ENCODE measurements at places on chromosomes 6 and 20. TPM values are rescaled to one million over a fixed set of nuclear protein-coding genes. Genes with fewer than 3 reads are reported as not detected.
A peak's percentile ranks its signal among the peaks of the same experiment; 100 is the strongest.

The SLC17A2 gene
- 0.30 TPM for polyA plus RNA-seq

The BHLHE23 gene
- not detected for polyA plus RNA-seq

The GRM1 gene
- 0.05 TPM for polyA plus RNA-seq

The SPATA25 gene
- 7.3 TPM for polyA plus RNA-seq

The SLC4A11 gene
- polyA plus RNA-seq = not detected

The CTCFL gene
- 0.08 TPM for polyA plus RNA-seq

The ABHD16B gene
- polyA plus RNA-seq = not detected

The EEF1A2 gene
- polyA plus RNA-seq = 810 TPM

The FAM83C gene
- polyA plus RNA-seq = 1.4 TPM

The PEX7 gene
- not detected for polyA plus RNA-seq

- no peak for DNase-seq
Observed at GRCh38 chr20:48799328-48800105, 28.3 kb downstream of the PREX1 start.

DNA sequence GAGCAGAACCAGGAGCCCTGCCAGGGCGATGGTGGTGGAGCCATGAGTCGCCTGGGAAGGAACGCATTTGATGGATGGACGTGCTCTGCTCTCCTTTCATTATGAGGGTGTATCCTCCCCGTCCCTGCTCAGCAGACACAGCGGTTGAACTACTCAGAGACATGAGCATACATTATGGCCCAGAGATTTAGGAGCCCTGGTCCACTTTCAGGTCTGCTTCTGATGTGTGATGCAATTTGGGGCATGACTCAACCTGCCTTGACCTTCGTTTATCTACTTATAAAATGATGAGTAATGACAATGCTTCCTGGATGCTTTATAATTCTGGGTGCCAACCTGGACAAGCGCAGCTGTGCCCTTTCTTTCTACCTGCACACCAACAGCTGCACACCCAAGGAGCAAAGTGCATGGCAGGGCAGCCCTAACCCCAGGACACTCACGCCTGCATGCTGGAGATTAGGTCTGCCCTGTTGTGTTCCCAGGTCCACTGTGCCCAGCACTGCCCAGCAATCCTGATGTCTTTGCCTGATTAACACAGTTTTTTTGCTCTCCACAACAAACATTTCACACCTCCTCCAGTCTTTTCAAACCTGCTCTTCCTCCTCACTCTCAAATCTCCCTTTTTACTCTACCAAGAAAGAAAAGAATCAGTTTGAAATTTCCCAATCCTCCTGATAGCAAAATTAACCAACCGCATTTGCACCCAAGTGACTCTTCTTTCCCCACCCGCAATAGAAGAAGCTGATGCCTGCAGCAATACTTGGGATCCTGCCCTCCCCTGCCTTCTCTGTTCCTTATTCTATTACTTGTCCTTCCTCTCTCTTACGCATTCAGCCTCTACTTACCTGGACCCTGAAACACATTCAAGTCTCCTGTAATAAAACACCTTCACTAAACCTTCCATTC lies 81.2 kb downstream of the EZR start:
- DNase-seq = no peak

GRCh38 chr6:25485821-25486534 lies 166.0 kb upstream of the SCGN start:
- DNase-seq = no peak

DNA sequence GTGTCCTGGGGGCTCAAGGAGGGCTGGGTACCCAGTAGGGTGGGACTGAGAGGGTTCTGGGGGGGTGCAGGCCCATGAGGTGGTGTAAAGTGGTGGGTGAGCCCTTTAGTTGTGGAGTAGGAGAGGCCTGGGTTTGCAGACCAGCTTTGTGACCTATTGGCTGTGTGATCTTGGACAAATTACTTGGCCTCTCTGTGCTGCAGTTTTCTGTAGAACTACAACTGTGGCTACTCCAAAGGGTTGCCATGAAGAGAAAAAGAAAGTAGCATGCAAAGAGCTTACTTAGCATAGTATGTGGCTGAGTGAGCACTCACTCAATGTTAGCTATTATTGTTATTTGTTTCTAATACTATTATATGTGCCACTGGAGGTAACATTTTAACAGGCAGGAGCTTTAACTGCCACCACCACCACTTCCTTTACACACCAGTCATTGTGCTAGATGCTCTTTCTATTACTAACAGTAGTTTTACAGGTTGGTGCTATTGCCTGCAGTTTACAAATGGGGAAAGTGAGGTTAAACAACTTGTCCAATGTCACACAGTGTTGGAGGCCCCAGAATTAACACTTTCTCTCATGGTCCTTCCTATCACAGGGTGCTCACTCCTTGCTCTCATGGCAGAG lies 286.8 kb downstream of the DHX35 start:
- DNase-seq = no peak

GRCh38 chr6:160810238-160810637 lies 108.2 kb downstream of the PLG start:
- DNase-seq = no peak

DNA sequence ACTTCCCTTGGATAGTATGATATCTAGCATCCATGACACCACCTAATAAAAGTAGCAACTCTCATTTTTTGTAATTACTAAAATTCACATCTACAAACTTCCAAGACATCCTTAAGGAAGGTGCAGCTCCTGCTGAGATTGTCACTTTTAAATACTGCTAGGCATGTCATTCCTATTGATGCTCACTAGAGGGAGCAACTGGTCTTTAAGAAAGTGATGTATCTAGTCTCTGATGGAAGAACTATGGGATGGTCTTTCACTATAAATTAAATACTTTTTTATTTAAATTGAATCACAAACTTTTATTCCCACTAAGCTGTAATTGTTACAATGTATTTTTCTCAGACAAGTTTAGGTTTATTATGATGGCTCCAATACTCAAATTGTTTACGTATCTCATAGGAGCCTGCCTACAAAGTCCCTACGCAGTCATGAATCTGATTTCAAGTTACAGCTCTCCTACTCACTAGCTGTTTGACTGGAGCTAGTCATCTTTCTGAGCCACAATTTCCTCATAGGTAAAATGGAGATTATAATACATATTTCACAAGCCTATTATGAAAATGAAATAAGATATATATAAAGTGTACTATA lies 8.1 kb upstream of the TSPYL1 start:
- no peak for DNase-seq

DNA sequence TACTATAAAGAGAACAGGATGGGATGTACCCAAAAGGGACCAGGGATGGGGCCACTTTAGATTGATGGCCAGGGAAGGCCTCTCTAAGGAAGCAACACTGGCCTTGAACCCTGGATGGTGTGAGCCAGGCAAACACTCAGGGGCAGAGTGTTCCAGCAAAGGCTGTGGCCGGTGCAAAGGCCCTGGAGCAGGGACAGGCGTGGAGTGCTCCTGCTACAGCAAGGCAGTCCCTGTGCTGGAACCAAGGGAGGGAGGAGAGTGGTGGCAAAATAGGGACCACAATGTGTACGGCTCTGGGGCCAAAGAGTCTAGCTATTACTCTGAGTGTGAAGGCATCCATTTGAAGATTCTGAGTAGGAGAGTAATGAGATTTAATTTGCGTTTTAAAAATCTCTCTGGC lies 131.6 kb downstream of the BMP7 start:
- no peak for DNase-seq

GRCh38 chr6:149840345-149841075 lies 23.6 kb downstream of the LRP11 start:
- DNase-seq = peak; percentile 70

DNA sequence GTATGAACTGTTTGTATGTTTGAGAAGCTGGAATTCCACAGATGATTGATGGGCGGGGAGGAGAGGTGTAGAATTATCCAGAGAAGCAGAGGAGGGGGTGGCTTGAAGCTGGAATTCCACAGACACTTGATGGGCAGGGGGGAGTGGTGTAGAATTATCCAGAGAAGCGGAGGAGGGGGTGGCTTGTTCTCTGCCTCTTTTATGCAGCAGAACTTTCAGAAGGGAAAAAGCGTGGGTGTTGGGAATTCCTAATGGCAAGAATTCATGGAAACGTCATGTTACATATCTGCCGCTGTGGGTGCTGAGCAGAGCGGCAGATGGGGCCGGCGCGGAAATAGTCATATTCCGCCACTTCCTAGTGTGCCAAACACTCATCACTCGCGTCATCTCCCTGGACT lies 167.9 kb upstream of the KCNG1 start:
- peak; percentile 3 for DNase-seq

GRCh38 chr20:49695830-49696229 lies 17.8 kb downstream of the B4GALT5 start:
- no peak for DNase-seq

DNA sequence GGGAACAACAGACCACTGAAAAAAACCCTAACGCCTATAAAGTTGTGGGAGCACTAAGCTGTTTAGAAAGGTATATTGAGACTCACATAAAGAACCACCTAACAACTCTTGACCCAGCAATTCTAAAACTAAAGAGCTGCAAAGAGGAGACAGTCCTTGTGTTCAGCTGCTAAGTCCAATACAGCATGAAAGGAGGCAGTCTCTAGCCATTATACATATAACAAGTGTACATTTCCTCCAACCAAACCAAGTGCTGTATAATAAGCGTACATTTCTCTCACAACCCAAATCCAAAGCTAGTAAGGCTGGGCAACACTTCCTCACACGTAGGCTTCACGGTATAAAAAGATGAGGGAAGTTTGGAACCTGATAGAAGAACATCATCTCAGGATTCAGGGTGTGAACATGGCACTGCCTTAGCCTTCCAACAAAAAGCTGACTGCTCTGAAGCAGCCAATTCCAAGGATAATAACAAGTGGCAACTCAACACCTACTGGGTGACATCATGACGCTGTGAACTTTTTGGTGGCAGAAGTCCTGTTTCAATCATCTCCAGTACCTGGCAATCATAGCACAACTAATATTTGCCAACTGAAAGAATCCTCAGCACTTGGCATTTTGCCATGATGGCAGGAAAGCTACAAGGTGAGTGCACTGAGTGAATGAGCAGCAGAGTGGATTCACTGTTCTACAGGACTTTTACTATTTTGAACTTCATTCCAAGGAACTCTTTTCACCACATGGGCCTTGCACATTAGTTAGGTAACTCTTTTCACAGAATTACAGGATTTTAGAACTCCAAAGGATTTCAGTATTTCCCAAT lies 16.6 kb downstream of the TBC1D20 start:
- no peak for DNase-seq

- DNase-seq = peak; percentile 23
Observed at GRCh38 chr6:137927777-137928218, 60.7 kb downstream of the TNFAIP3 start.

- DNase-seq = no peak
Observed at GRCh38 chr20:17511401-17511800, 19.8 kb downstream of the BFSP1 start.

GRCh38 chr6:163782436-163783003 lies 368.0 kb downstream of the QKI start:
- no peak for DNase-seq

DNA sequence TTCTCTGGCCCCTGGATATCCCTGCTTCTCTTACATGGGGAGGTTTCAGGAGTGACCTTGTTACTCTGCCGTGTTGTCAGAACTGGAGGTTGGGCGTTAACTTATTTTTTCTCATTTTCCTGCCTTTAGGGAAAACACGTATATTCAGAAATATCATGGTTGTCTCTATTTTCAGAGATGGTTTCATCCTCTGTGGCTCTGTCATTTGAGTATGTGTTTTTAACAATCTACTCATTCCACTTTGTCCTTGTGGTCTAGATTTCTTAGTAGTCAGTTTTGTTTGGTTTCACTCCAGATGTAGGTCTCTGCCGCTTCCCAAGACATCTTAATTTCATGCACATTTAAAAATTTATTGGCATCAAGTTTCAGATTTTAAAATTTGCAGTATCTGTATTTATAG lies 45.9 kb downstream of the KCNS1 start:
- DNase-seq = no peak

GRCh38 chr20:50885068-50885467 lies 46.2 kb downstream of the ADNP start:
- DNase-seq = no peak

- DNase-seq = peak; percentile 15
Observed at GRCh38 chr6:61809004-61809595, 476.9 kb downstream of the KHDRBS2 start.

DNA sequence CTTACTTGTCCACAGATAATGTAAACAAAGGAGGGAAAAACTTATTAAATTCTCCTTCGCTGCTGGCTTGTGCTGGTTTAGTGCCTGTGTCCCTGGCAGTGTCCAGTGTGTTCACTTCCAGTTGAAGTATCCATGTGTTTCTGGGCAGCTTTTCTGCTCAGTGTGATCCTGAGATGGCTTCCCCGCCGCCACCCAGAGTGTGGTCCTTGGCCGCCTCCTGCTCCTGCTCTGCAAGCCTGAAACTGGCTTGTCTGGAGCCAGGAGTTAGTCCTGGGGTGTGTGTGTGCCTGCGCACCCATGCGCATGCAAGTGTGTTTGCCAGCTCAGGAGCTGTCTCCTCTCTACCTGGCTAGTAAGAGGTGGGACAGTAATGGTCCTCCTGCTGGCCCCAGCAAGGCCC lies 7.2 kb downstream of the BTBD3 start:
- no peak for DNase-seq

GRCh38 chr6:170553534-170554012 lies 466 bp upstream of the PSMB1 start:
- DNase-seq = no peak

DNA sequence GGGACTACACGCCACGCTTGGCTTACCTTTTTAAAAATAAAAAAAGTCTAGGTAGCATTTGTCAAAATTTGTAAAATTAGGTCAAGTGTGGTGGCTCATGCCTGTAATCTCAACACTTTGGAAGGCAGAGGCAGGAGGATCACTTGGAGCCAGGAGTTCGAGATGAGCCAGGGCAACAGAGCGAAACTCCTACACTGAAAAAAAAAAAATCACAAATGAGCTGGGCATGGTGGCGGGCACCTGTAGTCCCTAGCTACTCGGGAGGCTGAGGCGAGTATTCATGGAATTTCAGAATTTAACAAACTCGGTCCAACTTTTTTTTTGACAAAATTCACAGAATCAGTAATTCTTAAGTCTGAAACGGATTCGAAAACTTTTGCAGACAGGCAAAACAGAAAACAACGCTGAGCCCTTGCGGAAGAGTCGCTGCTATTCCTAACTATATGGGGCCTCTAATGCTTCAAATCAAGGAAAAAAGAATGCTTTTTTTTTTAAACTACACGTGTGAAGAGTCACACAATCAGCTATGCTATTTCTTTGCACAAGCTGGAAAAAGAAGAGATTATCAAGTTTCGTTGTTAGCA lies 62.9 kb downstream of the GTF2H5 start:
- DNase-seq = no peak

DNA sequence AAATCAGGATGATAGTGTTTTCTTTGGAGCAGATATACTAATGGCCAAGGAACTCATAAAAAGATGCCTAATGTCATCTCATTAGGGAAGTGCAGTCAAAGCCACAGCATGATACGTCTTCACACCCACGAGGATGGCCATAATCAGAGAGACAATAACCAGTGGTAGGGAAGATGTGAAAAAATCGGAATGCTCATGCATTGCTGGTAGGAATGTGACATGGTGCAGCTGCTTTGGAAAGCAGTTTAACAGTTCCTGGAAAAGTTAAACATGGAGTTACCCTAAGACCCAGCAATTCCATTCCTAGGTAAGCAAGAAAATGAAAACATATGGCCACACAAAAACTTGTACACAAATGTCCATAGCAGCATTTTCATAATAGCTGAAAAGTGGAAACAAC lies 29.9 kb downstream of the BCAS1 start:
- DNase-seq = no peak
